A549 treated with Mapracorat at 1 μM for 4 hours (cell line): ENCODE measurements at places on chromosomes 5 and 9. TPM values are rescaled to one million over a fixed set of nuclear protein-coding genes. Genes with fewer than 3 reads are reported as not detected.

ZNF367 gene
- total RNA-seq = 4.6 to 6.1 TPM (median 5.5 TPM) in 5 replicates

HAPLN1 gene
- total RNA-seq = not detected in 5 replicates

PCDHGA5 gene
- 0.09 to 0.17 TPM (median 0.14 TPM) in 5 replicates for total RNA-seq

SLC12A2 gene
- total RNA-seq = 9.6 to 15.7 TPM (median 11.9 TPM) in 5 replicates

LPAR1 gene
- 19.9 to 22.0 TPM (median 21.4 TPM) in 5 replicates for total RNA-seq

ASS1 gene
- 18.0 to 21.5 TPM (median 20.0 TPM) in 5 replicates for total RNA-seq

C9orf50 gene
- 0.36 TPM in 1 of 5 replicates, not detected in the others for total RNA-seq

EQTN gene
- total RNA-seq = 0.22 TPM in 1 of 5 replicates, not detected in the others
